NCI-H82 (cell line): ENCODE measurements at places on chromosomes 1 and 21.

GRCh38 chr1:182279724-182280503 is 111.7 kb downstream of the GLUL start:
- peak; percentile 97 for DNase-seq

- no peak for DNase-seq
Observed at GRCh38 chr1:43256675-43257570, 12.9 kb upstream of the TMEM125 start.

DNA sequence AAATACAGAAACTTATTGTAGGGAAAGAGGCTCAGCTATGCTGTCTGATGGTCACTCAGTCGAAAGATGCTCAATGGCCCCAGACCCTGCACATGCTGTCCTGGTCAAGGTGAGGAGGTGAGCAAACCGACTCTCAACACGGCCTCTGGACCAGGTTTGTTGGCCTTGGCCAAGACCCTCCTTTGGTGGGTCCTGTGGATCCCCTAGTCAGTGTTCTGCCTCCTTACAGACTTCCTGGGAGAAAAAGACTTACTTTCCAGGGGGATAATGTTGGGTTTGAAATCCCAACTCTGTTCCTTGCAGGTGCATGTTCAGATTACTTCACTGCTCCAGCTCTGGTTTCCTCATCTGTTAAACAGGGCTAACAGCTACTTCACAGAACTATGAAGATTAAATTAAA is 53.8 kb downstream of the FAM78B start:
- DNase-seq: no peak

- DNase-seq: no peak
Observed at GRCh38 chr1:192159781-192160180, 1.5 kb downstream of the RGS18 start.

GRCh38 chr1:11629184-11630016 is 24.8 kb downstream of the FBXO2 start:
- peak; percentile 56 for DNase-seq

GRCh38 chr1:178541829-178542553 is 29.1 kb downstream of the TEX35 start:
- DNase-seq: peak; percentile 60

DNA sequence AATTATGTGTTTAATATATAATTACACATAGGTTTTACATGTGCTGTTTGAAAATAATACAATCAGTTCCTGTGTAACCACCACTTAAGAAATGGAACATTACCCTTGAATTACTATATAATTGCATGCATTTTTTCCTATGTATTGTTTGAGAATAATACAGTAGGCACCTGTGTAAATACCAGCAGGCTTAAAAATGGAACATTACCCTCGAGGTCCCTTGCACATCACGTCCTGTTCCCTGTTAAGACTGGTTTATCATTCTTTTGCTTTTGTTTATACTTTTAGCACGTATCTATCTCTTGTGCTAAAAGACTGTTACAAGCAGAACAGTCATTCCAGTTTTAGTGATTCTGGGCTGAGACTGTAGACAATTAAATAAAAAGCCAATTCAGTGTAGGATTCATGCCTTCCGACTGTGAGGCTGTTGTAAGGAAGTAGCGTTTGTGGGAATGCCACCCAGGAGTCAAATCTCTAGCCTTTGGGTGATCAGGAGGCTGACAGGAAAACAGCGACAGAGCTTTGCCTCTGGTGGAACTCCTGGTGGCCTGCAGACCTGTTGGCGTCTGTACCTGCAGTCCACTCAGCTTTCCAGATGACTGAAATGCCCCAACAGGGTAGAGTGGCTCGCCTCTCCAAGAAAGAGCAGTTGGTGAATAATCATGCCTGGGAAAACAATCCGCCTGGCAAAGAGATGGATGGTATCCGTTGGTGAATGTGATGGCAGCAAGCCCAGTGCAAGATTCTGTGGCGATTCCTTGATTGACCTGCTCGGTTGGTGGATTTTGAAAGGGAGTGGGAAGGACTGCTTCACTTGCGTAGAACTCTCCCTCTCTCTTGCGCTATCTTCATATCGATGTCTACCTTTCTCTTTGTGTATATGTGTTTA is 58.0 kb downstream of the DISC1 start:
- no peak for DNase-seq

GRCh38 chr1:68129536-68130250 is 79.3 kb upstream of the DIRAS3 start:
- no peak for DNase-seq

DNA sequence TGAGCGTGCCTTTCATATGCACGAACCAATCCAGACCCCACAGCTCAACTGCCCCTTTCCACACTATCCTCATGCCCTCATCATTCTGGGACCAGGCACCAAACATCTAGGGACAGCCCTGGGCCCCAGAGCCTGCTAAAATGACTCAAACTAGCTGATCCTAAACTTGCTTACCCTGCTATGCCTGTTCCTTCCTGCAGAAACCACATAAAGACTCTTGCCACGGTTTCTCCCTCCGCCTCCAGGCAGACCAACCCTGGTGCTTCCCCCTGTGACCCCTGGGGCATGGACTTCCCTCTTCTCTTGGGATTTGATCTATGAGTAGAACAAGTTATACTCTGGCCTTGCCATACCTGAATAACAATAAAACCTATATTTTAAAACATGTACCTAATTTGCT is 138.0 kb upstream of the CD34 start:
- DNase-seq: no peak

- DNase-seq: no peak
Observed at GRCh38 chr1:206732992-206733391, 37.6 kb upstream of the IL19 start.

- DNase-seq: no peak
Observed at GRCh38 chr1:154940213-154940560, 3.7 kb upstream of the PMVK start.

GRCh38 chr1:35500439-35500838 is 56.8 kb downstream of the KIAA0319L start:
- DNase-seq: no peak

- DNase-seq: no peak
Observed at GRCh38 chr1:72278461-72278860, 3.9 kb downstream of the NEGR1 start.

GRCh38 chr1:153956997-153957715 is 1.3 kb downstream of the CRTC2 start:
- no peak for DNase-seq

- DNase-seq: peak; percentile 99
Observed at GRCh38 chr1:201925301-201925567, 21.1 kb downstream of the LMOD1 start.

DNA sequence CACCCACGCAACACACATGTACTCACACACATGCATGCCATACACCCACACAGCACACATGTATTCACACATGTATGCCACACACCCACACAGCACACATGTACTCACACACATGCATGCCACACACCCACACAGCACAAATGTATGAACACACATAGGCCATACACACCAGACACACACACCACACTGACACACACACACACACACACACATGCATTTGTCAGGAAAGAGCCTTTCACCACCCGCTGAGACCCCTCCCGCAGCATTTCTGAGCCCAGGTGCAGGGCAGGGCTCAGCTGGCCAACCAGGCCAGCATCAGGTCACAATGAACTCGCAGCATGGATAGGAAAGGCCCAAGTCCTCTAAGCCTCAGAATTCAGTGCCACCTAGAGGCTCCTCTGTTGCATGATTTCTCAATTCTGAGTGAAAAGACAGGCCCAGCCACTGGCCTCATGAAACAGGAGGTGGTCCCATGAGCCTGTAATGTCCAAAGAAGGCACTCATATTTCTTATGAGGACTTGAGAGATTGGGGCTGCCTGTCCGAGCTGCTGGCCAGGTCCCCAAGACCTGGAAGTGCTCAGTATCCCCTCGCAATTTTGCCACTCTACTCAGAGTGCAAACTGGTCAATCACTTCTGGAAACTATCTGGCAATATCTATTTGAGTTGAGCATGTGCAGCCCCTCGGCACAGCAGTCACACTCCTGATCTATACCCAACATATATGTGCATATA is 57.3 kb downstream of the PSMG1 start:
- peak; percentile 76 for DNase-seq

GRCh38 chr1:246533371-246533905 is 26.4 kb upstream of the SMYD3 start:
- DNase-seq: peak; percentile 98

DNA sequence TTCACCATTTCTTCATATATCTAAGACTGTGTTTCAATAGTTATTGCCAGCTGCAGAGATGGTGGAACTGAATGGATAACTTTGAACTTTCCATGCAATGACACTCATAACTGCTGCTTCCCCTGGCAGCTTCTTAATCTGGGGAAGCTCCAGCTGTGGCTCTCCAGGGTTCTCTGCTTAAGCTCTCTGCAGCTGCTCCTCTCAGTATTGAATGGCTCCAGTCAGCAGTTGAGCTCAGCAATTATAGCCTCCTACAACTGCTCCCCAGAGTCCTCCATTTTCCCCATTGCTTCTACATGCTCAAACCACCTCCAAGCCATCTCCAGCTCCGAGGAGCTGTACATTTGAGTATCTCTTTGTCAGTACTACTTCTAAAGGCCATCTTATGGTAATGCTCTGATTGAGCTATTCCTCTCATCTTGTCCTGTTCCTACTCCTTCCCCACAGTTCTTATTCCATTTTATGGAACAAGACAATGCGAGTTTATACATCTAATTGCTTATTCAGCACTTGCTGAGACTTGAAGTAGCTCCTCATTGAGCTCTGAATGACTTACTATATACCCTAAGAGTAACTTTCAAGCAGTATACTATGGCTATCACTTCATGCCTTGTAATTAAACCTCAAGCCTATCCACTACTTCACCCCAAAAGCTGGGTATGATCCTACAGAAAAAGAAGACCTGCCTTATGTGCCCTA is 362.4 kb downstream of the NEGR1 start:
- DNase-seq: peak; percentile 77

- DNase-seq: no peak
Observed at GRCh38 chr1:72516826-72517225, 234.5 kb upstream of the NEGR1 start.

GRCh38 chr1:199057322-199057721 is 418.5 kb downstream of the PTPRC start:
- DNase-seq: no peak

GRCh38 chr1:157993918-157994605 is 617 bp downstream of the KIRREL1 start:
- peak; percentile 69 for DNase-seq

GRCh38 chr1:244047621-244048255 is 3.3 kb upstream of the ZBTB18 start:
- peak; percentile 81 for DNase-seq

DNA sequence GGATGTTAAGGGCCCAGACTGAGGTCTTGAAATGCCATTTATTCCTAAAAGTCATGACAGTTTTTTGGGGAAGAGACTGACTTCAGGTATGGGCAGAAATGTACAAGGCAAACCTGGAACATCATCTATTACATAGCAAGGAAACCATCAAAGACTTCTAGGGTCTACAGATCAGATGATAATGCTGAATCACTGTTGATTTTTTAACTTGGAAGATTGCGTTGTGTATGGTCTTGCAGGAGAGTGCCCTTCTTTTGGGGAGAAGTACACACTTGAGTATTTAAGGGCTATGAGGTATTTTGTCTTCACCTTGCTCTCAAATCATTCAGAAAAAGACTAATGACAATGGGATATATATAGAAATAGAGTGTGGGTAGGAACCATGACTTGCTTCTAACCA is 15.4 kb upstream of the RD3 start:
- DNase-seq: no peak

DNA sequence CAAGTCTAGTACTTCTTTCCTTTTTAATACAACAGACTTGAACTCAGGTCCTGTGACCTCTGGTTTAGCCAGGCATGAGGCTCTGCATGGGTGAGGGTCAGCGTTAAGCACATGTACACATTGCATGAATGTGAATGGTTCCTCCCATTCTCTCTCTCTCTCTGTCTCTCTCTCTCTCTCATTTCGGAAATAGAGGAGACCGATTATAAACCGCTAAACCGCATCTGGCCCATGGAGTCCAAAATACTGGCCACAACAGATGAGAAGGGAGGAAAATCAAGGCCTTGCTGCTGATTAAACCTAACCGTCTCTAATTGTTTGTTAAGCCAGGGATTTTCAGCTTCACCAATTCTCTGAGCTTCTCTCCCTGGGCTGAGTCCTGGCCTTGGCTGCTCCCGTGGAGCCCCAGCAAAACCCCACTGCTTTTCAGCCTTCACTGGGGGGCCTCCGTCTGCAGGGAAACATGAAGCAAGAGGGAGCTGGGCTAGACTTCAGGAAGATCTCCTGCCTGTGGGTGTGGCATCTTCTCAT is 6.6 kb downstream of the RSPO1 start:
- DNase-seq: peak; percentile 84

DNA sequence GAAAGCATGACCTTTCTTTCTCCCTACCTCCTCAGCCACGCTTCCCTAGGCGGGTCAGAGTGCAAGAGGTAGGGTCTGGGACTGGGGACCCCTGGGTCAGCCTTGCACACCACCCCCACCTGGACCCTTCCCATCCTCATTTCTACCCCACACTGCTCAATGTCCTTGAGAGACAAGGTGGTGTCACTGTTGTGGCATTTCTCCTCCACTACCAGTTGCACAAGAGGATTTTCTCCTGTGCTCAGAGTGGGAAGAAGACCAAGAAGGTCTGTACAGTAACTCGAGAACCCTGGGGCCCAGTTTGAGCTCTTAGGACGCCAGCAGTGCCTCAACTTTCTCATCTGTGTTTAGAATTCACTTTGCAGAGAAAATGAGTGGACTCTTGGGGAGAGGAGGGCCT is 49.4 kb upstream of the CD34 start:
- no peak for DNase-seq

- DNase-seq: no peak
Observed at GRCh38 chr1:205940710-205941109, 2.5 kb downstream of the SLC26A9 start.

DNA sequence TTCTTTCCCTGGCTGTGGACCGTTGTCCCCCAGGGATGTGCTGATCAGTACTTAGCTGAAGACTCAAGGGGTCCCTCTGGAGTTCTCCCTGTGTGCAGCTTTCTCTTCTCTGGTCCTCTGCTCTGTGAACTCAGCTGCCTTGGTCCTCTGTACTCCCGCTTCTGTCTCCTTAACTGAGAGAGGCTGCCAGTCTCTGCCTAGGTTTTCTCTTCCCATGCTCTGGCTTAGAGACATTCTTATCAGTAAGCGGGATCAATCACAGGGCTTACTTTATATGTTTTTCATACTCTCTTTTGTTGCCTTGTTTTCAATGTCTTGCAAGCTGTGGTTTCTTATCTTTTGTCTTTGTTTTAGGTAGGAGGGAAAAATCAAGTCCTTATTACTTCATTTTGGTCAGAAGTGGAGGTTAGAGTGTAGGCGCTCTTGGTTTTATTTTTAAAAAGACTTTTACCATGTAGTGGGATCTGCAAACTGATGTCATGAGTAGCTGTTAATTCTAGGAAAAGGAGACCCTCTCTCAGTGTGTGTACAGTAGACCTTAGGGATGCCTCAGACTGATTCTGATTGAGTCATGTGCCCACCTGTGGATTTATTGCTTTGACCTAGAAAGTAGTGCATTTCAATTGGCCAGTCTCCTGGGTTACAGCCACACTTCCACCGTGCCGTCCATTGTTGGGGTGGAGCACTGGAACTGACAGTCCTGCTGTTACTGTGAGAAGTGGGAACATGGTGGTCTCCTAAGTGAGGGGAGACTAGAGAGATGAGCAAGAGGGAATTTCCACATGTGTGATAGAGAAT is 46.6 kb downstream of the TTC3 start:
- peak; percentile 41 for DNase-seq
